Effector memory CD4-positive, alpha-beta T cell (primary cell): ENCODE measurements at places on chromosomes 2 and 18.
A peak's percentile ranks its signal among the peaks of the same experiment; 100 is the strongest.

DNA sequence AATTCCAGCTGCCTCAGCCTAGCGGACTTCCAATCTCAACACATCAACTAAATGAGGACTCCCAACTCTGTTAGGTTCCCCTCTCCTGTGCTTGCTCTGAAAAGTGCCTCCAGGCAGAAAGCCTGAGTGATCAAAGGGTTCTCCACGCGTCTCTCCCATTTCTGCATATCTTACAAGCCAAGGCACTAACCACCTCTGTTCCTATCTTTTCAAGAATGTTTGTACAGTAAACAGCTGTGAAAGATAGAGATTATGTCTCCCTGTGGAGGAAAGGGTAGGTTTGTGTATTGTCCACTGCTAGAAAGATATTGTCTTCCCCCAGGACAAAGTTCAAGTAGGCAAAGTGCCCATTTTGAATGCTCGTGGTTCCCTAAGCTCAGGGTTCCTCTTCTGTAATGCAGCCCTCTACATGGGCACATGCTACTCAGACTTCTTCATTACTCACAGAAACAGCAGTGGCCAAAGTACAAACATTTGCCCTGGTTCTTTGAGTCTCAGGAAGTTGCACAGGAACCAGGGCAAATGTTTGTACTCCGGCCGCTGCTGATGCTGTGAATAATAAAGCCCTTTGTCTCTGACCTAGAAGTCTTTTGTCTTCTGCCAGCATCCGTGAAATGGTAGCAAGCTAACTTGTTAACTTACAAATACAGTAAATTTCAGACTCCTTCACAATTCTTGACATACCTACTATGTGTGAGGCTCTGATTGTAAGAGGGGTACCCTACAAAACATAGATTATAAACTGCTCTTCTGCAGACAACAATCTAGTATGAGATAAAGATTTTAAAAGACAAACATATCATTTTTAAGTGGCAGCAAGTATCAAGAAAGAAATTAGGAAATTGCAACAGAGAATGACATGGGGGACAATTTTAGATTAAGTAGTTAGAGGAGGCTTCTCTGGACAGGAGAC, 44.5 kb downstream of the PKDCC start:
- DNase-seq: no peak

- no peak for DNase-seq
These were observed 261.1 kb upstream of the RAB12 start for GRCh38 chr18:8348051-8348720.

GRCh38 chr18:21735452-21736015, 5.1 kb upstream of the MIB1 start:
- peak; percentile 41 for DNase-seq

DNA sequence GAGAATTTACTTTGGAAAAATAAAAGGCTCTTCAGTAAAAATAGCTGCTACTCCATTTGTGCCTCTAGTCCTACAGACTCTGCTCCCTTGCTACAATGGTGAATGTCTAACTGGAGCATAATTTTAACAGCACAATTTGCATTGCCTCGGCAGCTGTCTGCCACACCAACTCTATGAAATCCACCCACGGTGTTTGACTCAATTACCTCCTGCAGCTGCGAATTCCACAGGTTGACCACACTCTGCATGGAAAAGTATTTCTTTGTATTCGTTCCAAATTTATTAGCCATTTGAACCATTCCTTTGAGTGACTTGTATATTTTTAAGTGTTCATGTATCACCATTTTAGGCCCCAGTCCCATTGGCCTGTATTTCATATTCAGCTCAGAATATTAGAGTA, 182.1 kb upstream of the CCDC68 start:
- no peak for DNase-seq

DNA sequence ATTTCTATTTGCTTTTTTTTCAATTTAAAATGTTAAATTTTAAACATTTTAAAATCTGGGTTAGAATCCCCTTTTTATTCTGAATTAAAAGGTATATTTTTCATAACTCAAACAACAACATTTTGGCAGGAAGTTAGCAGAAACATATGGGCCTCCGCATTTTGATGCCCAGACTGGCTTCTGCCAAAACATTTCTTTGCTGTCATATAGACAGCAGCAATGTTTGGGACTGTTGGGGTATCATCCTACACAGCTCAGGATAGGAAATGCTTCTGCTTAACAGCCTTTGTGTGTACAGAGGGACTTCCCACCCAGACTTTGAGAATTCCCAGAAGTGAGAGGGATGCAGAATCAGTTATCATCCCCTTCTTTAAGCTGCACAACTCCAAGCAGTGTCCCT, 155.4 kb upstream of the PARD3B start:
- no peak for DNase-seq

DNA sequence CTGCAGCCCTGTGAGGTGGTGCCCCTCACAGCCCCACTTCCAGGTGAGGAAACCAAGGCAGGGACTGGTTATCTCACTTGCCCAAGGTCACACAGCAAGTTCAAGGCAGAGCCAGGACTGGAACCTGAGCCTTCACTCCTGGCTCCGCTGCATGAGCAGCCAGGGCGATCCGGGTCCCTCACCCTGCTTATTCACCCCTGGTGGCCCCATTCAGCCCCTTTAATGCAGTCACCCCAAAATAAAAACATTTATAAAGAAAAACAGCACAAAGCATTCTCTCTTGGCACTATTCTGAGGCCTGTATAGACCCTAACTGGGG, 57.3 kb downstream of the POLR1A start:
- DNase-seq: no peak

- DNase-seq: no peak
These were observed at the start of gene CSRNP3 for GRCh38 chr2:165469417-165469816. Gene CSRNP3 (plus strand): TSS chr2:165469698. CDS start chr2:165595066, 125,368 bp downstream.

GRCh38 chr2:168378960-168379669, 77.0 kb upstream of the CERS6 start:
- no peak for DNase-seq

DNA sequence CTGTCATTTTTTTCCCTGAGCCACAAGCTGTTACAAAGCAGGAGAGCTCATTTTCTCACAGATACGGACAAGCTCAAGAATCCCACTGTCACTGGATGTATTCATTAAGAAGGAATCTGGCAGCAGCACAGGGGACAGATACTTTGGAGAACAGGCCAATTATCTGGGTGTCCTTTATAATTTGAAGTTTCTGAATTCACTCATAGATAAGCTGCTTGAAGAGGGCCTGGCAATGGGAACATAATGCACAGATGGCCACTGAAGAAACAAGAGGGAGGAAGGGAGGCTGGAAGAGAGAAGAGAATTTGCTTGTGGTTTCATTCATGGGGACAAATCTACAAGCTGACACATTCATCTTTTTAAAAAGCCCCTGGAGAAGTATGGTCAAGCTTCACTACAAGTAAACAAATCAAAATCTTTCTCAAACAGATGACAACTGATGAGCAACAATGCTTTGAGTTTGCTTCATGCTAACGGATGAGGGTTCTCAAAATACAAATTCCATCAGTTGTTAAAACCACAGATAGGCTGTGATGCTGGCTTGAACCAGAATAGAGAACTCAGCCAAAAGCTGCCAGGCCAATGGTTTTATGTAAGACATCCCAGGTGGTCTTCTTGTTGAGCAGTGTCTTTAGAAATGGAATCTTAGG, 11.9 kb downstream of the BCL2 start:
- no peak for DNase-seq

DNA sequence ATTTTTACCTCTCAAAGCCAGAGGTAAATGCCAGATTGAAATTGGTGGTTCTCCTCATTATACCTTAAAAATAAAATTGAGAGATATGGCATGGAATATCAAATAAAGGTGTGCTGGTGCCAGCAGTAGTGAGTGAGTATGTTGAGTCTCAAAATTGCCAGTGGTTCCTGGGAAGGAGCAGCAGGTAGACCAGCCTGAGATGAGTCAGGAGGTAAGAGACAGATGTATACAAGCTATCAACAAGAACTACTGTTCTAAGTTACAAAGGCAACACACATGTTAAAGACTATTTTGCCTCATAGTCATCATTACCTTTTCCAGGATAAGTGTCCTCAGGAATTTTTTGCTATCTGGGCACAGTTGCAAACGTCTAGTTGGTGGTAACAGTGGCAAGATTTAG, 1.3 kb upstream of the UPP2 start:
- no peak for DNase-seq

- DNase-seq: no peak
These were observed 55.6 kb downstream of the NCOA1 start for GRCh38 chr2:24546669-24547068.

DNA sequence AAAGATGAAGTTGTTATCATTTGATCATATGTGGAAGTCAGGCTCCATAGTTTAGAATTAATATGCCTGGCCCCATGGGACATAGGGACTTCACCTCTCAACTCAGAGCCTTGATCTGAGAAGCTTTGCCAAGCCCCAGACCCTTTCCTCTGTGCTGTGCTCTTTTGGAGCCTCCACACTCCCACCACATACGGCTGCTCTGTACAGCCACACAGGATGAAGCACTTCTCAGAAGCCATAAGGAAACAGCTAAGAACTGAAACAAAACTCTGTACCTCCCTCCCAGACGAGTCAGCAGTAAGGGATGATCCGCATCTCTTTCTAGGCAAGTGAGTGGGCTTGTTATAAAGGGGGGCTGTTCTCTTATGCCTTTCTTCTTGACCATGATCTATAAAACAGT, 66.5 kb downstream of the CAB39 start:
- no peak for DNase-seq

GRCh38 chr2:66240286-66240685, 194.6 kb upstream of the MEIS1 start:
- DNase-seq: no peak

GRCh38 chr2:241798631-241799521, 10.1 kb upstream of the NEU4 start:
- no peak for DNase-seq

DNA sequence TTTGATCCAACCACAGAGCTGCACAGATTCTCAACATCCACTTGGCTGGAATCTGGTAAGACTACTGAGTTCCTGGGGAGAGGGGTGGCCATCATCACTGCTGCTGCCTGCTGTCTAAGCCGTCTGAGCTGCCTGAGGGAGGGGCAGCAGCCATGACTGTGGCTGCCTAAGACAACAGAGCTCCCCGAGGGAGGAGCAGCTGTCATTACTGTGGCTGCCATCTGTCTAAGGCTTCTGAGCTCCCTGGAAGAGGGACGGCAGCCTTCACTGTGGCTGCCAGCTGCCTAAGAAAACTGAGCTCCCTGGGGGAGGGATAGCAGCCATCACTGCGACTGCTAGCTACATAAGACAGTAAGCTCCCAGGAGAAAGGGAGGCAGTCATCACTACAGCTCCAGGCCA, 584.4 kb downstream of the NR4A2 start:
- no peak for DNase-seq

GRCh38 chr18:66252703-66253102, 351.2 kb downstream of the CDH19 start:
- no peak for DNase-seq

GRCh38 chr18:23588836-23589560, 2.7 kb upstream of the NPC1 start:
- DNase-seq: no peak

DNA sequence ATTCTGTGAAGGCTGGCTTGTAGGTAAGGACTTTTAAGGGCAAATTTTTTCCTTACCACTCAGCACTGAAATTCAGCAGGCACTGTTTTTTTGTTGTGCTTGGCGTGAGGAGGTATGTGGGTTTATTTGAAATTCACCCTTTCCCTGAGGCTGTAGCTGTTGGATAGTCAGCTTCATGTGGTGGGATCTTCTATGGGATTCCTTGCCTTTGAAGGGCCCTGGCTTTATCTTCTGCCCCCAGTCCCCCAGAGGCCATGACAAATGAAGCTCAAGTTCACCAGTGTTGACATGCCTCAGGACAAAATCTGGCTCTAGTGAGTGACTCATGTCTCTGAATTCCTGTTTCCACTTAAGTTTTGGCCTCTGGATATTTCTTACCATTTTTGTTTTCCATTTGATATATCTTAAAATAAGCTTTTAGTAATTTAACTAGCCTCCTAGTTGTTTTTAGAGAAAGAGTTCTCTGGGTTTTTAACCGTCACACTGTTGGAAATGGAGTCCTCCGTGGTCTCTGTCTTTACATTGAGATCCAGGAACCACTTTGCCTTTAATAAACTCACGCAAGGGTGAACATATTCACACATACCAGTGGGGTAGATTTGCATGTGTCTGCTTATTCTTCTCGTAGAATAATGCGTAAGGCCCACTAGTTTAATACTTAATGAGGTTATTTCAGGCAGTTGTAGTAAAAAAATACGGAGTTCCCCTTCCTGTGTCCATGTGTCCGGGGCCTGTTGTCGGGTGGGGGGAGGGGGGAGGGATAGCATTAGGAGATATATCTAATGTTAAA, 211.1 kb upstream of the FAM98A start:
- DNase-seq: no peak

GRCh38 chr2:74391580-74392448, 11.7 kb upstream of the DCTN1 start:
- peak; percentile 85 for DNase-seq

DNA sequence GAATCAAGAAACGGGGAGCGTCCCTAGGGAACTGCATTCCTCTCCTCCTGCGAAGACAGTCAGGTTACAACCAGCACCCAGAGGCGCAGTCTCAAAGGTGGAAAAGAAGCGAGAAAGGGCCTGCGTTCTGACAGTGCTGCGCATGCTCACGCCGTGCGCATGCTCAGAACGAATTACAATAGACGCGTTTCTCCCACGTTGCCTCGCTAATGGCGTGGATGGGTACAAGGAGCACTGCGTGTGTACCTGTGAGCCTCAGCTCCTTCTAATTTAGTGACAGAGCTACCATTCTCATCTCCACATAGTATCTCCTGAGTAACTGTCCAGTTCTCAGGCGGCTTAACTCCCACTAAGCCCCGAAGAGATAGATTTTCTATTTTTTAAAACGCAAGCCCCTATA, 448.8 kb downstream of the TXNL1 start:
- DNase-seq: no peak

- no peak for DNase-seq
These were observed 522.2 kb upstream of the CNTNAP5 start for GRCh38 chr2:123502931-123503330.

DNA sequence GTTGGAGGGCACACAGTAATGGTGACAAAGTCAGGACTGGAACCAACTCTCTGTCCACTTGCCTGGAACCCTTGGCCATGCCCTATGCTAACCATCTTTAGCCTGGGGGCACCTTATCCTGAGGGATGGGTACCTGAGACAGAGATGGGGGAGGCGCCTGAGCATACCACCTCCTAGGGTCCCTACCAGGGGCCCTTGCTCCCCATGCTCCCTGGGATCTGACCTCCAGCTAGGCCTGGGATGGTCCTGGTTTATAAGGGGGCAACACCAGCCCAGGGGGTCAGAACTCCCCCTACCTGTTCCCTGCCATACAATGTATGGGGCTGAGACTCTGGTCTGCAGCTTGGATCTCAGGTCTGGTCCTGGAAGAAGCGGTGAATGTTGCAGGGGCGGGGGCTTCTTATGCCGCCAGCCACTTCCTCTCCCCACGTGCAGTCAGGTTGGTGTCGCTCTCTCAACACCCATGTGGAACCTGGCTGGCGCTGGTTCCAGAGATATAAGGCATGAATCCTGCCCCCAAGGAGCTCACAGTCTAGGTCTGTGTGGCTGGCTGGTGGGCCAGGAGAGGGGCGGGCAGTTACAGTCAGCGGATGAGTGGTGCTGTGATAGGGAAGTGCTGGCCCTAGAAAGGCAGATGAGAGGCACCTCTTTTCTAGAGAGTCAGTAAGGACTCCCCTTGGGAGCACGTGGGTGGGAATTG, 3.8 kb upstream of the TOGARAM2 start:
- DNase-seq: no peak
